ENCODE measurements at places on chromosomes 3 and 15. TPM values are rescaled to one million over a fixed set of nuclear protein-coding genes. Genes with fewer than 3 reads are reported as not detected.

GRCh38 chr3:128285042-128285966, 132.0 kb downstream of the EEFSEC start:
- no peaks in the 10 kb centered on the region for H3K27me3 ChIP-seq
- H3K27ac ChIP-seq = no peak overlapping the region
- peaks cover 27% of the 10 kb centered on the region for H3K4me1 ChIP-seq
- no peak for DNase-seq
- H3K36me3 ChIP-seq = peaks cover 13% of the 10 kb centered on the region

DNA sequence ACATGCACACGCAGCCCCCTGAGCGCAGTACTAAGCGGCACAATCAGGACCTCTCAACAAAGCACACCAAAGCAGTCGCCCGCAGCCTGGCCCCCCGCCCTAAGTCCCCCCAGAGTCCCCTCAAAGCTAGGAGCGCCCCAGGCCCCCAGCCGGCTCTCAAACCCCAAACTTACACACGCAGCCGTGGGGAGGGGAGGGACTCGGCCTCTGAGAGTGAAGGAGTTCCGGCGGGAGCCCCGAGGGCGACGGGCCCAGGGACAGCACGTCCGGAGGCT, 5.5 kb downstream of the GATA2 start:
- no peaks in the 10 kb centered on the region for H3K36me3 ChIP-seq
- H3K4me1 ChIP-seq = peaks cover 87% of the 10 kb centered on the region

GRCh38 chr3:118466795-118467330, 567.8 kb downstream of the IGSF11 start:
- H3K4me3 ChIP-seq = no peak overlapping the region
- no peak for DNase-seq
- no peak overlapping the region for H3K27ac ChIP-seq

DNA sequence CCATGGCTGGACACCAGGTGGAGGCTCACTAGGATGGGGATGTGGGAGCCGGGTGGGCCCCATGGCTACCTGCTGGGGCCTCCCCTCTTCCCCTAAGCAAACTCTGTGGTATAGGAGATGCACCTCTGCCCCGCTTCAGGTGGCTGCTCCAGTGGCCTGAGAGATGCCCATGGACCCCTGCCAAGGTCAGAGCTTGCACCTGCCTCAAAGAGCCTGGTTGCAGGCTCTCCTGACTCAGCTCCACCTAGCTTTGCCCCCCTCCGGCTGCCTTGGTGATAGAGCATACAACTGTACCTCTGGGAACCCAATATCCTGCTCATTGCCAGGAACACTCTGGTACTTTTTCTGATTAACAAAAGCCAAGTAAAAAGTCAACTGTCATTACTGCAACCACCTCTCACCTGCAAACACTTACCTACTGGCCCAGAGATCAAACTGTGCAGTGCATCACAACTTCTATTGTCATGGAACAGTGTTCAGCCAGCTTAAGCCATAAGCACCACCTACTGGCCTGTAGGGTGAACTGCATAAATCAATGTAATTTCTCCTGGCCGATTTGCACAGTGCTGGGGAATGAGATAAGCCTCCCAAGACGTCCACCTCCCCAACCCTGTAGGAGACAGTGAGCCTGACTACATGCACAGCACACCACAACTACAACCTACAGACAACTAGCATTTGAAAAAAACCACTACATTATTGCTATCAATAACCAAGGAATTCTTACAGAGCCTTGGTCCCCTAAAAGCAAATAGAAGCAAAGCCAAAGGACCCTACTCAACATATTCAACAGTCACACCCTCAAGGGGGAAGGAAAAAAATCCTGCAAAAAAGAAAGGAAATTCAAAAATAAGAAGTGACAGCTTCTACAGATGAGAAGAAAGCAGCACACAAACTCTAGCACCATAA, 352.4 kb upstream of the ARHGEF26 start:
- H3K27me3 ChIP-seq = no peaks in the 10 kb centered on the region
- H3K4me3 ChIP-seq = no peak overlapping the region
- no peaks in the 10 kb centered on the region for H3K4me1 ChIP-seq
- no peak overlapping the region for H3K27ac ChIP-seq
- DNase-seq = peak; percentile 22
- no peaks in the 10 kb centered on the region for H3K36me3 ChIP-seq

DNA sequence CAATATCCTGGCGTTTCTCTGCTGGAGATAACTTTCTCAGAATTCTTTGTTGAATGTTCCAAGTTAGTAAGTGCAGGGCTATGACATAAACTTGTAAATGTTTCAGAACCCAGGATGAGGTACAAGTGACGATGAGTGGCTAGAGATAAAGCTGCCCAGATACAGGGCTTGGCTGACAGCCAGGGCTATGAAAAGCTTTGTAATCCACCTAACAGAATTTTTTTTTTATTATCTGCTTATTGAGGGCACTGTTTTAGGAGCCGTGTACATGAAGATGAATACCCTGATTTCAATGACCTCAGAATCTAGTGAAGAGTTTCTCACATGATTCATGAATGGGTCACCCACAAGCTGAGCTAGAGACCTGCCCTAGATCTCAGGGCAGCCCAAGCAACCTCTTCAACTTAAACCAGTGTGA, 431.4 kb downstream of the DIPK2A start:
- no peaks in the 10 kb centered on the region for H3K4me1 ChIP-seq
- H3K36me3 ChIP-seq = no peaks in the 10 kb centered on the region
- DNase-seq = no peak
- H3K27me3 ChIP-seq = no peaks in the 10 kb centered on the region
- no peak overlapping the region for H3K4me3 ChIP-seq
- no peak overlapping the region for H3K27ac ChIP-seq

DNA sequence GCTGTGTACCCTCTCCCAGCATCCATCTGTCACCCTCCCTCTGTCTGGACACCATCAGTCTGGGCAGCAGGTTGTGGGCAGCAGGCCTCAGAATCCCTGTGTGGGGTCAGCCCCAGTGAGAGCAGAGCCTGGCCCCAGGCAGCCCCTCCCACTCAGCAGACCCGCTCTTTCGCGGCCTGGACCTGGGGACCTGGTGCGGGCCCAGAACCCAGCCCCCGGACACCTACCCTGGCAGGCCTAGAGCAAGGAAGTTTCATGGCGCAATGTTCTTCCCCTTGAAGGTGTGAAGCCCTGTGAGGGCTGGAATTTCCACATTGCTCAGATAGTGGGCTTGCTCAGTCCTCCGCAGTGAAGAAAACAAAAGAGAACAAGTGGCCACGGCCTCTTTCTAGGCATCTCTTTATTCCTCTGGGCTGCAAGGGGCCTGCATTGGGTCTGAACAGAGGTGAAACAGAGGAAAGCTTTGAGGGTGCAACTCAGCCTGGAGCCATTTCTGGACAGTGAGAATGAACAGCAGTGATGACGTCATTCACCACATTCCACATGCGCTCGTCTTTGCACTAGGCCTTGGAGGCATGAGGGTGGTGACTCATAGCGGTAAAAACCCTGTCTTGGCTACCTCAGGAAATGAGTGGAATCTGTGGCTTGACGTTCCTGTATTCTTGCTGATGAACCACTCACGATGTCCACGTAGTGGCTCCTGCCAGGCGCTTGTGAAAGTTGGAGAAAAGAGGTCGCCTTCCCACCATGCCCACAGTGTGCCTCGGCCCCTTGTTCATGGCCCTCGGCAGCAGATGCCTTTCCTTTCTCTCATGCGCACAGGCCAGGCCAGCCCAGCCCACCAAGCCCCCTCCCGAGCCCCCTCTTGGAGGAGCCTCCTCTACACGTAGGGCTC, 66.1 kb downstream of the SLC30A4 start:
- no peaks in the 10 kb centered on the region for H3K4me1 ChIP-seq
- no peak overlapping the region for H3K27ac ChIP-seq
- no peak overlapping the region for H3K4me3 ChIP-seq
- DNase-seq = no peak

DNA sequence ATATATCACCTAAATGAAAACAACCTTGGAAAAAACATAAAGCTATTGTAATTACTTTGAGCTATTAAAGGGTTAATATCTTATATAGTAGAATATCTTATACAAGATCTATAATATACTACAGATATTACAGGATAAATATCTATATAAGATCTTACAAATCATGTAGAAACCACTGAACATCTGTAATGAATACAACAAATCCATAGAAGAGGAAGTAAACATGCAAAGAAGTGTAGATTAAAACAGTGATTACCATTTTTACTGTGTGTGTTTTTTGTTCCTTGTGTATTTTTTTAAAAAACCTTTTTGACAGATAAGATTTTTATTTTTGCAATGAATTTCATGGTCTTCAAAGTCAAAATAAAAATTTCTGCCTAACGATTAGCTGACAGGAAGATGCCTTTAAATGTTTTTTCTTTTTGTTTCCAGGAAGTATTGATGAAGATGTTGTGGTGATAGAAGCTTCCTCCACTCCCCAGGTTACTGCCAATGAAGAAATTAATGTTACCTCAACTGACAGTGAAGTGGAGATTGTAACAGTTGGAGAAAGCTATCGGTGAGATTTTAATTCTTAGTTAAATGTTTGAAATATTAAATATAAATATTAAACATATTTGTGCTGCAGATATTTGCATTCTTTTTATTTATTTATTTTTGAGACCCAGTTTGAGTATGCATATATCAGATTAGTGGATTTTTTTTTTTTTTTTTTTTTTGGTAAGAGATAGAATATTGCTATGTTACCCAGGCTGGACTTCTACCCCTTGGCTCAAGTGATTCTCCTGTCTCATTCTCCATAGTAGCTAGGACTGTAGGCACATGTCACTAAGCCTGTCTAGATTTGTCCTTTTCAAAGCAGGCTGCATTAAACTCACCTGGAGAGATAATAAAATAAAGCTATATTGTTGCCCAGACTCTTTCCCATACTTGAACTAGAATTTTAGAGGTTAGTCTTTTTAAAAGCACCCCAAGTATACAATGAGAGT, 52.8 kb upstream of the CCNB2 start:
- H3K36me3 ChIP-seq = no peaks in the 10 kb centered on the region
- no peaks in the 10 kb centered on the region for H3K27me3 ChIP-seq
- H3K27ac ChIP-seq = no peak overlapping the region
- no peak overlapping the region for H3K4me3 ChIP-seq

- DNase-seq = no peak
- H3K4me1 ChIP-seq = no peaks in the 10 kb centered on the region
- no peaks in the 10 kb centered on the region for H3K36me3 ChIP-seq
- peaks cover 10% of the 10 kb centered on the region for H3K27me3 ChIP-seq
- no peak overlapping the region for H3K4me3 ChIP-seq
These were observed 17.9 kb downstream of the CRYGS start for GRCh38 chr3:186526256-186526606.

DNA sequence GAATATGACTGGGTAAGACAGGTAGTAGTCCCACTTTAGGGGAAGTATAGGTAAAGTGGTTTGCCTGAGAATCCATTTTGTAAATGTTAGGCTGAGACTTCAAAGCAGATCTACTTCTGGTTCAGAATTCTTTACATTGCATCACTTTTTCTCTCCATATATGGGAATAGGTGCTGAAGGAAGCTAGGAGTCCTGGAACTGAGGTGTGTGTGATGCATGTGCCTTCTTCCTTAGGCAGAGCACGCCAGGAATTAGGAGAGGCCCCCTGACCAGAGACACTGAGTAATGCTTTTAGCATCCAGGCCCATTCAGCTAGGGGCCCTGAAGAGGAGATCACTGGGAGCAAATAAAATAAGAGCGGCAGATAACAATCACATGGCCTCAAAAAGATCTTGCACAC, 69.2 kb upstream of the DCP1A start:
- no peak overlapping the region for H3K27ac ChIP-seq
- no peaks in the 10 kb centered on the region for H3K36me3 ChIP-seq
- peaks cover 11% of the 10 kb centered on the region for H3K27me3 ChIP-seq

DNA sequence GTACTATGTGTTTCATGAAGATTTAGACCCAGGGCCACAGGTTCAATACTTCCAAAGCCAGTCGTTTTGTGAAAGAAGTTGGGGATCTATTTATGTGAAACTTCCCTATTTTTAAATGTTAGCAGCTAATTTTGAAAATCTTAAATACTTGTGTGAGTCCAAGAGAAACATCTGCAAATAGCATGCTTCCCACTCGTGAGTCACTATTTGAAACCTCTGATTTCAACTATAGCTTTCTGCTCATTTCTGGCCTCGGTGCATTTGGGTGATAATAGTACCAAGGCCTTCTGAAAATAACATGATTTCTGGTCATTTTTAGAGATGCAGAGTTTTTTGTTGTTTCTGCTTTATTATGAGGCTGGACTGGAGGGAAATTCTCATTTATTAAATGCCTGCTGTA, 110.0 kb downstream of the OPA1 start:
- no peak for DNase-seq
- H3K4me1 ChIP-seq = peaks cover 4% of the 10 kb centered on the region
- no peaks in the 10 kb centered on the region for H3K27me3 ChIP-seq
- no peak overlapping the region for H3K4me3 ChIP-seq

DNA sequence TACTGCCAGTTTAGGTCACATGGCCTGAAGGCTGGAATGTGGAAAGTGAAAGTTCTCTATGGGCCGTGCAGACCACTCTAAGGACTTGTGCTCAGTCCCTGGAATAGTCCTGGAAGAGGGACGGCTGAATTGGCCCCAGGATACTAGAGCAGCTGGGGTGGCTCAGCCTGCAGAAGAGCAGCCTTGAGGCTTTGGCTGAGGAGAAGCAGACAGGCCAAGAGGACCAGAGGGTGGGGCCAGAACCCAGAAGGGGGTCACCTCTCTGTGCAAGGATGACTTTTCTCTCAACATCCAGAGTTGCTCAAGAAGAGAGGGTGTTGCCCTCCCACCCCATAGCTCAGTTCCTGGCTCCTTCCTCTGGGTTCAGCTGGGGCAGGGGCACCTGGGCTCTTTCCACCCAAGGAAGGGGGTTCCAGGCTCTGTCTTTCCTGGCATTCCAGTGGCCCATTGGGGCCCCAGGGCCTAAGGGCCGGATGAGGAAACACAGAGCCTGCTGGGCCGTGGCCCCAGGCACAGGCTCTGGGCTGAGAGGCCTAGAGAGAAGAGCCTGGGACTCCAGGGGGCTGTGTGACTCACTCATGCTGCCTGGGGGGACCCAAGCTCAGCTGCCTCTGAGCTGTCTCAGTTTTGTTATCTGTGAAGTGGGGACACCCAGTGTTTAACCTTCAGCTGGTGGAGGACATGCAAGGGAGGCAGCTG, 8.5 kb upstream of the FBLN2 start:
- H3K4me3 ChIP-seq = no peak overlapping the region
- peak overlapping the region; percentile 14 for H3K27ac ChIP-seq
- H3K36me3 ChIP-seq = no peaks in the 10 kb centered on the region
- DNase-seq = no peak
- H3K27me3 ChIP-seq = no peaks in the 10 kb centered on the region

- peaks cover 65% of the 10 kb centered on the region for H3K4me1 ChIP-seq
- no peak for DNase-seq
- no peaks in the 10 kb centered on the region for H3K27me3 ChIP-seq
- H3K36me3 ChIP-seq = no peaks in the 10 kb centered on the region
- no peak overlapping the region for H3K4me3 ChIP-seq
These were observed 53.5 kb downstream of the ZBTB38 start for GRCh38 chr3:141421639-141422319.

Gene OIP5
- total RNA-seq = 1.0 TPM

All from heart right ventricle (tissue), 16 donors.